ENCODE measurements at places on chromosomes 3 and 15. TPM values are rescaled to one million over a fixed set of nuclear protein-coding genes. Genes with fewer than 3 reads are reported as not detected.

The NRROS gene
- 52.8 TPM for total RNA-seq

- H3K27ac ChIP-seq = peak overlapping the region; percentile 22
- H3K4me1 ChIP-seq = peaks cover 68% of the 10 kb centered on the region
- H3K4me3 ChIP-seq = no peak overlapping the region
- peaks cover 53% of the 10 kb centered on the region for H3K36me3 ChIP-seq
- H3K27me3 ChIP-seq = peaks cover 2% of the 10 kb centered on the region
- DNase-seq = no peak
Observed at GRCh38 chr3:33071181-33071580, 25.8 kb downstream of the GLB1 start.

- H3K27ac ChIP-seq = no peak overlapping the region
- DNase-seq = no peak
- H3K4me3 ChIP-seq = no peak overlapping the region
- no peaks in the 10 kb centered on the region for H3K27me3 ChIP-seq
- no peaks in the 10 kb centered on the region for H3K36me3 ChIP-seq
Observed at GRCh38 chr3:63050548-63051177, 175.4 kb upstream of the CADPS start.

DNA sequence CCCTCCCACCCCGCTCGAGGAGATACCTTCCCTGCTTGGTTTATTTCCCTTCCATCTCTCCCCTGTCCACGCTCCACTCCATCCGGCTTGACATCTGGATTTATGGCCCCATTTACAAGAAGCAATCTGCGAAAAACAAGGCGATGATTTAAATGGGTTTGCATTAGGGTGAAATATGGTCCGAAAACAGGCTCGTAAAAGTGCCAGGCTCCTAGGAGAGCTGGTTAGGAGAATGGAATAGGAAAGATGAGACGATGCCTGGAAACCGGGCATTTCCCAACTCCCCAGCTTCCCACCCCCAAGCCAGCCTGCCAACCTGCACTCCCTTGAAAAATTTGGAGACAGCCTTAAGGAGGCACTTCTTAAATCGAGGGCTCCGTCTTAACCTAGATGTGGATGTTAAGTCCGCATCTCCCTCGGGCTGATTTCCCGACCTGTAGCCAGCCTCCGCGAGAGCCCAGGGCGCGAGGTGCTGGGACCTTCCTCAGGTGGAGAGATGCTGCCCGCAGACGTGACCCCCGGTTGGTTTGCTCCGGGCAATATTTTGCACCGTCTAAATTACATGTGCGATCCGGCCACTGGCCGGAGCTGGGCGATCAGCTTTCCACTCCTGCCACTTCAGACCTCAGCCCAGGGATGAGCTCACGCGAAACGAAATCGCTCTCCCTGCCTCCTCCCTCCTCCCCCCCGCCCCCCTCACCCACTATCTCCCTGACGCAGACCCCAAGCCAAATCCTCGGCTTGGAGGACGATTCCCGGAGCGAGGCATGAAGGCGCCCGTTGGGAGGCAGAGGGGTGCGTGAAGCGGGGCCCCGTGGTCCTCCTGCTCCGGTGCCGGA is 1.3 kb downstream of the GRM7 start:
- H3K27ac ChIP-seq = no peak overlapping the region
- H3K4me3 ChIP-seq = no peak overlapping the region
- no peak for DNase-seq
- no peaks in the 10 kb centered on the region for H3K36me3 ChIP-seq

GRCh38 chr15:25435474-25436243 is 3.2 kb downstream of the UBE3A start:
- H3K27ac ChIP-seq = no peak overlapping the region
- peaks cover 37% of the 10 kb centered on the region for H3K4me1 ChIP-seq
- H3K27me3 ChIP-seq = no peaks in the 10 kb centered on the region
